ENCODE measurements at places on chromosomes 7 and 10.

DNA sequence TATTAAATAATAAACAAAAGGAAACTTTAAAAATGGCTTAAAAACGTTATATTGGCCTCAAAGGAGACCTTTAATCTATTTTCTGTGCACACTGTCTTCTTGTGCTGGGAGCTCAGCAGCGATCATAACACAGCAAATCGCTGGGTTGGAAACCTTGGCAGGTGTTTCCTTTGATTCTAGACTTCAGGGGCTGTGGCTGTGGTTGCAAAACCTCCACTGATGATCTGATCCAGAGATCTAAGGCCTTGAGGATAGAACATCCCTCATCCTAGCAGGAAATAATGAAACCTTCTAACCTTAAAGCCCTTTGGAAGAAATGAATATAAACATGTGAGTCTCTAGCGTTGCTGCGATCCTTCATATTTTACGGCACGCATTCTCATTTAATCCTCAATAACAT is 29.8 kb downstream of the CDHR3 start:
- H3K4me1 ChIP-seq = no peaks in the 10 kb centered on the region
- no peaks in the 10 kb centered on the region for H3K36me3 ChIP-seq
- no peak overlapping the region for H3K27ac ChIP-seq
- H3K4me3 ChIP-seq = no peak overlapping the region
- DNase-seq = no peak

DNA sequence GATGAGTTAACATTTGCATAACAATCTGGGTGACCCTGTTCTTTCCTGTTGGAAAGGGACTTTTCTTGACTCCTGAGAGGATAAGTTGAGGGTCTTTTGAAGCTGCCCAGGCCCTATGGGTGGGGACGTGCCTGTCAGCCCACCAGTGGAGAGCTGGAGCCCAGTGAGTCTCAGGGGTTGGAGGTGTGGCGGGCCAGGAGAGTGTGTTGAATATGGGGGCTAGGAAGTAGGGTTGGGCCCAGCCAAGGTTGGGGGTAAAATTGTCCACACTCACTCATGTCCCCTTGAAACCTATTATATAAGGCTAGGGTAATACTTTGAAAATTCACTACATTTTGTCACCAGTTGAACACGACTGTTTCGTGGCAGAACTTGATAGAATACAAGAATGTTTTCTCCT is 17.9 kb upstream of the KAT6B start:
- no peak overlapping the region for H3K27ac ChIP-seq
- no peak for DNase-seq
- H3K27me3 ChIP-seq = no peaks in the 10 kb centered on the region
- no peak overlapping the region for H3K4me3 ChIP-seq
- H3K36me3 ChIP-seq = no peaks in the 10 kb centered on the region
- H3K4me1 ChIP-seq = no peaks in the 10 kb centered on the region

DNA sequence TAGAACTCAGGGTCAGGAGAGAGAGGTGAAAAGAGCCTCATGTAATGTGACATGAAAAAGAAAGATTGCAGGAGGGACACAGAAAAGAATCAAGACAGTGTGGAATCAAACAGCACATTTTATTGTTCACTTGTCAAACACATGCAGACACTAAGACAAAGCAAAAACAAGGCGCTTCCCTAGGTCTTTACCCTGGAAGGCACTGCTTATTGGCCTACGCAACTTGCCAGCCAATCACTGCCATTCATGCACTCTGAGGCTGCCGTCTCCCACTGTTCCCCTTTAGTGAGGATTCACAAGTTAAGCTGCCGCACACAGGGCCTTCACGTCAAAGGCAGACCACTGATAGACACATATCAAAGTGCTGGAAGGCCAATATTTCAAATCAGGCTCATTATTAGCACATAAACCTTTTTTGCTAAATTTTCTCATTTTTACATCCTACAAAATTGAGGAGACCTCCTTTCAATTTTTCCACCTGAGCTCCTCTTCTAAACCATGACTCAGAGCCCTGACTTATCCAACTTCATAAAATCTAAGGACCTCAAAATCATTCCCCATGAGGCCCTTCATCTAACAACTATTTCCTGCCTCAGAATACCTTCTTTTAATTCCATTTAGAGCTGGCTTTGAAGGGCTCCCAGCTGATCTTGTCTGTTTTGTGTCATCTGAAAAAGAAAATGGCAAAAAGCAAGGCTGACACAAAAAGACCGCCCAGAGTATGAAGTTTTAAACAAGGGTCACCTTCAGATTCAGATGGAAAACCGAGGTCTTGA is 149.4 kb downstream of the CHCHD3 start:
- no peak overlapping the region for H3K27ac ChIP-seq
- H3K4me1 ChIP-seq = peaks cover 4% of the 10 kb centered on the region
- no peak overlapping the region for H3K4me3 ChIP-seq

GRCh38 chr7:77799078-77799964 is 748 bp downstream of the PHTF2 start:
- H3K36me3 ChIP-seq = no peaks in the 10 kb centered on the region
- H3K4me1 ChIP-seq = peaks cover 47% of the 10 kb centered on the region
- DNase-seq = peak; percentile 71
- H3K27me3 ChIP-seq = no peaks in the 10 kb centered on the region
- H3K4me3 ChIP-seq = peak overlapping the region; percentile 95

DNA sequence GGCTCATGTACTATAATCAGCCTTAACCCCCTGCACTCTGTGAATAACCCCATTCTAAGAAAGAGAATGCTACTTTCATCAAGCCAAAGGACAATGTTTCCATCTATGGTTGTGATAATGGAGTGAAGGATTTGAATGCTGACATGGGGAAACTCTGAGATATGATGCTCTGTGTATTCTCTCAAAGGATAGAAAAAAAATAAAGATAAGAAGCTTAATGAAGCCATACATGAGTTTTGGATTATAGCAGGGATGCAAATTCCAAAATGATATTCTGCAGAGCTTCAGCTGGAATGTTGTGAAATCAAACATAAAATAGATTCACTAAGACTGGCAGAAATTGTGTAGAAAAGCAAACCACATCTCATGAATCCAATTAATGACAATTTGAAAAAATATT is 1074.1 kb downstream of the XPNPEP1 start:
- H3K36me3 ChIP-seq = no peaks in the 10 kb centered on the region
- no peak for DNase-seq
- no peaks in the 10 kb centered on the region for H3K4me1 ChIP-seq
- no peaks in the 10 kb centered on the region for H3K27me3 ChIP-seq
- no peak overlapping the region for H3K27ac ChIP-seq

- H3K36me3 ChIP-seq = no peaks in the 10 kb centered on the region
- DNase-seq = no peak
- no peak overlapping the region for H3K4me3 ChIP-seq
- no peak overlapping the region for H3K27ac ChIP-seq
- H3K4me1 ChIP-seq = no peaks in the 10 kb centered on the region
Measured at GRCh38 chr10:123643315-123643714, 22.8 kb upstream of the GPR26 start.

GRCh38 chr7:47944536-47945260 is 3.6 kb downstream of the PKD1L1 start:
- H3K27me3 ChIP-seq = no peaks in the 10 kb centered on the region
- H3K27ac ChIP-seq = no peak overlapping the region
- peaks cover 3% of the 10 kb centered on the region for H3K36me3 ChIP-seq
- H3K4me1 ChIP-seq = no peaks in the 10 kb centered on the region
- no peak overlapping the region for H3K4me3 ChIP-seq
- DNase-seq = no peak

DNA sequence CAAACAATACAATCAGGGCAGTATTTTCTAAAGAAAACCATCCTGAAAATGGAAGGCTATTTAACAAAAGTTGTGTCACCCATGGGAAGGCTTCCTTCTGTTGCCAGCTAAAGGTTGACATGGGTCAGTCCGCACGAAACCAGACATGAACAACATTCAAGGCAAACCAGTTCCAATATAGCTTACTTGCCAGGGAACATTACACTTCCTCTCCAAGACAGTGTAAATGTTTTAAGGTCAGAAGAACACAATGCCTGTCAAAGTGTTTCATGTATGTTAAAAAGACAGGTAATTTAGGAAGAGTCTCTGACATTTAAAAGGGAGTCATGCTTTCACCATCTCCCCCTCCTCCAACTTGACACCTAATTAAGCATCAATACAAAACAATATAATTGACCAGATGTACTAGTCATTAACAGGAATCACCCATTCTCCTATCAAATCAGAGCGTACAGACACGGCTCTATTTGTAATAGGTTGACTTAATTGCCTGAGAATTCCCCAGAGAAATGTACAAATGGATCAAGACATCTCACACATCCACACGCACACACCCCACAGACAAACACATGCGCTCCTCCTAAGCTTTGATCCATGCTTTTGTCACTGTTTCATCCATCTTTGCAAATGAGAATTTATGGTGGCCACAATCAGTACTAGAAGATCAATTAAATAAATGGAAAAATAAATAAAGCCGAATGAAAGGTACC is 69.5 kb downstream of the CACNA2D1 start:
- no peak overlapping the region for H3K4me3 ChIP-seq
- H3K36me3 ChIP-seq = no peaks in the 10 kb centered on the region

GRCh38 chr10:110013630-110014293 is 6.0 kb downstream of the ADD3 start:
- no peak overlapping the region for H3K27ac ChIP-seq
- no peaks in the 10 kb centered on the region for H3K36me3 ChIP-seq
- peaks cover 24% of the 10 kb centered on the region for H3K4me1 ChIP-seq
- no peaks in the 10 kb centered on the region for H3K27me3 ChIP-seq
- no peak overlapping the region for H3K4me3 ChIP-seq
- DNase-seq = no peak

GRCh38 chr7:139721821-139722220 is 56.0 kb downstream of the HIPK2 start:
- H3K27ac ChIP-seq = peak overlapping the region; percentile 23
- peaks cover 51% of the 10 kb centered on the region for H3K4me1 ChIP-seq
- DNase-seq = no peak
- no peak overlapping the region for H3K4me3 ChIP-seq

DNA sequence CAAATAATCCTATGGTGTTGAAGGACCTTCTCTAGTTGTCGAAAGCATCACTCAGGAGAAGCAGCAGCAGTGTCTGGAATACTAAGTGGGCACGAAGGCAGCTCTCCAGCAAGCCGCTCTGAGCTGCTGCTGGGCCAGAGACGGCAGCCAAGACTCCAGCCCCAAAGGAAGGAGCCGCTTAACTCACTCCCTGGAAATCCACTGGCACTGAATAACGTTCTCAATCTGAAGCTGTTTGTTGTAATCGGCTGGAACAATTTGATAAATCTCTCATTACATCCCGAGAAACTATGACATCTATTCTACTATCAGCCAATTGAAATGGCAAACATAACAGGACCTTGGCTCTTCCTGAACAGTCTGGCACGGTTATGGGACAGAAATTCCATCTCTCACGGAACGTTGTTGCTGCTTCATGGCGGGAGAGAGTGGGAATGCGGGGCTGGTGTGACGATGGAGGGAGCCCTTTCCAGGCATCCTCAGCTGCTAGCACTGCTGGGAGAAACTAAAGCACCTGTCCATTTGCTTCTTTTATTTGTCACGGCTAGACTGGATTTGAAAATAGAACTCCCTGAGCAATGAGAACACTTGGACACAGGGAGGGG is 331.5 kb upstream of the RNF32 start:
- no peaks in the 10 kb centered on the region for H3K27me3 ChIP-seq
- H3K27ac ChIP-seq = no peak overlapping the region
- no peak for DNase-seq
- no peak overlapping the region for H3K4me3 ChIP-seq

- no peak for DNase-seq
- H3K4me3 ChIP-seq = no peak overlapping the region
- no peaks in the 10 kb centered on the region for H3K36me3 ChIP-seq
- no peaks in the 10 kb centered on the region for H3K27me3 ChIP-seq
- H3K4me1 ChIP-seq = no peaks in the 10 kb centered on the region
Measured at GRCh38 chr7:105990727-105991453, 27.8 kb downstream of the CDHR3 start.

DNA sequence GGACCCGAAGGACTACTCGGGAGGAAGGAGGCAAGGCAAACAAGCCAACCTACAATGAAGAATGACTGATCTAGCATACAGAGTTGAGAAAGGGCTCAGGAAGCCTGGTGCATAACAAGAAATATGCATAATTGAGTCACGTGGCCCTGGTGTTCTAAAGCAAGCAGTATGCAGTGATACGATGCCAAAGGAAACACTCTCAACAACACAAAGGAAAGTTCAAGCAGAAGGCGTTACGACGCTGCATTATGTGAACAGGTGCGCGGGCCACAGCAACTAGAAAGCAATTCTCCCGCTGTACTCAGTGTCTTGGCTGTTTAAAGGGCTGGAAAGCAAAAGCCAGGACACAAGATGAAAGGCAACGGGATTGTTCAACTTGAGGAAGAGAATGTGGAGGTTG is 100.8 kb downstream of the PRTFDC1 start:
- no peak overlapping the region for H3K4me3 ChIP-seq
- no peaks in the 10 kb centered on the region for H3K36me3 ChIP-seq
- peaks cover 4% of the 10 kb centered on the region for H3K4me1 ChIP-seq
- DNase-seq = no peak
- no peaks in the 10 kb centered on the region for H3K27me3 ChIP-seq
- H3K27ac ChIP-seq = no peak overlapping the region

- no peak overlapping the region for H3K4me3 ChIP-seq
- H3K27me3 ChIP-seq = no peaks in the 10 kb centered on the region
- peak; percentile 40 for DNase-seq
- peaks cover under 1% of the 10 kb centered on the region for H3K4me1 ChIP-seq
- H3K36me3 ChIP-seq = no peaks in the 10 kb centered on the region
Measured at GRCh38 chr7:150409300-150410030, 30.3 kb downstream of the ZNF775 start.
